ENCODE measurements at places on chromosomes 16 and 17. TPM values are rescaled to one million over a fixed set of nuclear protein-coding genes. Genes with fewer than 3 reads are reported as not detected.

- peaks cover 28% of the 10 kb centered on the region for H3K27me3 ChIP-seq
- H3K4me3 ChIP-seq, result peak overlapping the region; percentile 88
- no peaks in the 10 kb centered on the region for H3K36me3 ChIP-seq
- H3K4me1 ChIP-seq, result peaks cover 16% of the 10 kb centered on the region
- H3K27ac ChIP-seq, result peak overlapping the region; percentile 94
Observed at GRCh38 chr17:28712032-28712704, 480 bp upstream of the PROCA1 start.

DNA sequence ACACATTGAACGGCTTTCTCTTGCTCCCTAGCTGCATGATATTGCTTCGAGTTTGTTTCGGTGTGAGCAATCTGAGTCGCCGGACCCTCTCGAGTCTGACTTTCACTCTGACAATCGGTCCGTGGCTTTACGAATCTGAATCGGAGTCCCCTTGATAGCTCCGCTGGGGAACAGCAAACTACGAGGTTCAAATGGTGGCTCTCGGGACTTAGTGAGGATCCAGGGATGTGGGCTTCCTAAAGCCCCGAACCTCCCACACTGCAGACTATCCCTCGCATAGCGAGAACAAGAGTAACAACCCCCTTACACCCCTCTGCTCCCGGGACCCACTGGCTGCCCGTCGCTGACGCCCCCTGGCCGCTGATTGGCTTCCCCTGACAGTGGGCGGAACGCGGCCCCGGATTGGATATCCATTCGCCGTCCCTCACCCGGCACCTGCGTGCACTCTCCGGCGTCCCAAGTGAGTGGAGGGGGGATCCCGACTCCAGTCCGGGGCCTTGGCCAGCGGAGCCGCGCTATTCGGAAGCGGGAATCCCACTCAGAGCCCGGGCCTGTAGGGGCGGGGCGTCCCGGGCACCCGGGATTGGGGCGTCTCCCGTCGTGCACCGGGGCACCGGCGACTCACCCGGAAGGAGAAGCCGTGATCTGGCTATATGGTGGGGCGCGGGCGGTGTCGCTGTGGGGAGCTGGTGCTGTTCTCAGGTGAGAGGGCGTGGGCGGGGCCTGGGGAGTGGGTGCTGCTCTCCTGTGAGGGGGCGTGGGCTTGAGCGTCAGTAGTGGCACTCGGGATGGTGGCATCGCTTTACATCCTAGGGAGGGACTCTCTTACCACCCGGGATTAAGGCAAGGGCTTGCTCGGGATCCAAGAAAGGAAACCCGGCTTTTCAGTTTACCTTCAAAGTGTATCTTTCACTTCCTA lies at the start of gene SNX11:
SNX11 (plus strand) TSS at position 630 of the 919 bp plus-strand sequence. CDS start 4,278 bp downstream, outside the sequence.
- H3K4me1 ChIP-seq, result peaks cover 47% of the 10 kb centered on the region
- peaks cover 19% of the 10 kb centered on the region for H3K36me3 ChIP-seq
- peak within 1 kb of the TSS; percentile 99 for H3K4me3 ChIP-seq
- H3K27me3 ChIP-seq, result no peaks in the 10 kb centered on the region
- peak within 1 kb of the TSS; percentile 97 for H3K27ac ChIP-seq

DNA sequence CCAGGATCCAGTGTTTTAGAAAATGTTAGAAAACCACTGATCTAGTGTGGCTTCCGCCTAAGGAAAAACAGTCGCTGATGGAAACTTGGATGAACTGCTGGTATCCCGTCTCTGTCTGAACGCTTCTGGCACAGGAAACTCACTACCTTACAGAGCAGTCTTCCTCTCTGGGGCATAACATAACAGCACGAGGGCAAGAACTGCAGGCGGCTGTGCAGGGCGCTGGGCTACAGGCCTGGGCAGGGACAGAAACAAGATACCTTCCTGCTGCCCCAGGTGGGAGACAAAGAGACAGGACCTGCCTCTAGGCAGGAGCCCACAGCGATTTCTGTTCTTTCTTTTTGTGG lies 10.5 kb downstream of the MXRA7 start:
- H3K27me3 ChIP-seq, result no peaks in the 10 kb centered on the region
- H3K4me1 ChIP-seq, result no peaks in the 10 kb centered on the region
- H3K4me3 ChIP-seq, result no peak overlapping the region

- H3K36me3 ChIP-seq, result no peaks in the 10 kb centered on the region
- no peak overlapping the region for H3K27ac ChIP-seq
- no peak overlapping the region for H3K4me3 ChIP-seq
- H3K4me1 ChIP-seq, result peaks cover 21% of the 10 kb centered on the region
- H3K27me3 ChIP-seq, result no peaks in the 10 kb centered on the region
Observed at GRCh38 chr17:77317091-77317750, 176.5 kb downstream of the SEC14L1 start.

DNA sequence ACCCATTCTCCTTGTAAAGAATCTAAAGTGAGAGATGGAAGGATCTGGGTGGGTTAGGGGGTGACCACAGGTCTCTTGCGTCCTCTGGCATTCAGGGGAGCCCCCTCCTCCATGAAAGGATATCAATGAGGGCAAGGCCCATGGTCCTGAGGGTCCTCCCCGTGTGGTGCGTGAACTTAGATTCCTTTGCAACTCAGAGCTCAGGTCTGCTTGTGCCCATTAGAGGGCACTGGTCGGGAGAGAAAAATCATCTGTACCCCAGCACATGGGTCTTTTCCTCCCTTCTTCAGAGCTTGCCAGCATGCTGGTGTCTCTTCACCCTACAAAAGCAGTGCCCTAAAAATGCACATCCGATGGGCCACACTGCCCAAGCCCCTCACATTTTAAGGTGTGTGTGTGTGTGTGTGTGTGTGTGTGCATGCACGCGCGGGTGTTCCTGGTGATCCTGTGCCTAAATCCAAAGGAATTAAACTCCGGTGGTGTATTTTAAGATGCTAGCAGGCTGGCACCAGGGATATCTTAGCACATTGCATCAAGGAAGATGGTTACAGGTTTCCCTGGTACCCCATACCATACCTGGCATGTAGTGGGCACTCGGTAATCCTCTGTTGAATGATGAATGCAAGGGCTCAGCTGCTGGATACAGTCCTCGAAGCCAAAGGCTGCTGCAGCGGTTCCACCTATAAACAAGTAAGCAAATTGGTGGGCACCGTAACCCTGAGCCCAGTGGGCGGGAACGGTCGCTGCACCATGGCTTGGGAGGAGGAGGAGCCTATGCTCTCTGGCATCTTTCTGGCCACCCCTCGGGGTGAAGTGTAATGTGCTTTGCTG lies 4.7 kb downstream of the C1QTNF1 start:
- H3K4me1 ChIP-seq, result peaks cover 5% of the 10 kb centered on the region
- peaks cover 20% of the 10 kb centered on the region for H3K27me3 ChIP-seq
- DNase-seq, result no peak
- no peaks in the 10 kb centered on the region for H3K36me3 ChIP-seq

GRCh38 chr16:29920288-29921033 lies 5.6 kb downstream of the KCTD13 start:
- no peak for DNase-seq
- no peak overlapping the region for H3K4me3 ChIP-seq
- no peaks in the 10 kb centered on the region for H3K27me3 ChIP-seq
- peaks cover 36% of the 10 kb centered on the region for H3K4me1 ChIP-seq
- no peak overlapping the region for H3K27ac ChIP-seq
- H3K36me3 ChIP-seq, result peaks cover 29% of the 10 kb centered on the region

DNA sequence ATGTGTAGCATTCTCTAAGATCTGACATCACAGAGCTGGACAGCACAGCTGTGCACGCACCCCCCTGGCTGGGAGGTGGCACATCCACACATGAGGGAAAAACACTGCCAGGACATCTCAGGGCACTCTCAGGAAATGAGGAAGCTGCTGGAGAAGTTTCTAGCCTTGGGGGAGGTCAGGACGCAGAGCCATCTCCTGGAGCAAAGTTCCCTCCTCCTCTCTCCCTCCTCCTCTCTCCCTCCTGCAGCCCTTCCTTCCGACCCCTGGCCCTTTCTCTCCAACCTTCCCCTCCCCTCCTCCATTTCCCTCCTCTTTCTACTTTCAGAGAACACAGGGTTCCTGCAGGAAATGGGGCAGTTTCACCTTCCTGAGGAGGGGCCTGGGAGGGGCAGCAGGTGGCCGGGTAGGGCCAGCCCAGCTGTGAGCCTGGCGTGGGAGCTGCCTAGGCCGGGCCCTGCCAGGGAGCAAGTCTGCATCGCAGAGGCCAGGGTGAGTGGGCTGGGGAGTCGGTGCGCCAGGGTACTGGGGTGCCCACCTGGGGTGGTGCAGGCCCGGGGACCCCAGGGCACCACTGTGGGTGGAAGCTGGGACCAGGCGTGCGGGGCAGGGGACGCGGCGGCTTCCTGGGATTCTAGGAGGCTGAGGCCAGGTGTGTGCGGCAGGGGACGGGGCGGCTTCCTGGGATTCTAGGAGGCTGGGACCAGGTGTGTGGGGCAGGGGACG lies at the start of gene DPEP1:
DPEP1 (plus strand) TSS at position 412 of the 723 bp plus-strand sequence. CDS start 16,769 bp downstream, outside the sequence.
- no peak for DNase-seq
- H3K4me3 ChIP-seq, result no peak within 1 kb of the TSS
- H3K36me3 ChIP-seq, result no peaks in the 10 kb centered on the region
- no peak within 1 kb of the TSS for H3K27ac ChIP-seq
- peaks cover 4% of the 10 kb centered on the region for H3K27me3 ChIP-seq

The DYNLRB2 gene
- not detected for total RNA-seq

GRCh38 chr17:49755663-49756283 lies 8.2 kb downstream of the FAM117A start:
- no peak overlapping the region for H3K4me3 ChIP-seq
- peaks cover 74% of the 10 kb centered on the region for H3K4me1 ChIP-seq
- DNase-seq, result no peak
- no peaks in the 10 kb centered on the region for H3K27me3 ChIP-seq

- peaks cover 49% of the 10 kb centered on the region for H3K27me3 ChIP-seq
- peak overlapping the region; percentile 78 for H3K4me3 ChIP-seq
- H3K4me1 ChIP-seq, result peaks cover 6% of the 10 kb centered on the region
- peak; percentile 26 for DNase-seq
Observed at GRCh38 chr17:73901661-73902415, 257.6 kb upstream of the SDK2 start.

DNA sequence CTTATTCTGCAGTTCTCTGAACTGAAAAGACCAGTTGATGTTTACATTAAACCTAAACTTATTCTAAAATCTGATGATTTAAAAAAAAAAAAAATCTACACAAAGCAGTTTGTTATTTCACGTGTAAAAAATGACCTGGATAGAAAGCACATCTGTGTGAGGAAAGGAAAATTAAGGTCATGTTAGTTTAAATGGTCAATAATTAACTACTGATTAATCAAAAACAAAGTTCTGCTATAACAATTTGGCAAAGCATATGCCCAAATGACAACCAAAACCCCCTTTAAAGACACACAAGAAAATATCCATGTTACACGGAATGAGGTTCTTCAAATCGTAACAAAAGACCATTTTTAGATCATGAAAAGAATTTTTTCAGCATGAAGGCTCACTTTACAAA lies 30.4 kb downstream of the CACNG1 start:
- no peaks in the 10 kb centered on the region for H3K27me3 ChIP-seq
- no peak overlapping the region for H3K4me3 ChIP-seq
- DNase-seq, result no peak
- H3K36me3 ChIP-seq, result peaks cover 19% of the 10 kb centered on the region

The KRTAP9-8 gene
- total RNA-seq, result not detected

DNA sequence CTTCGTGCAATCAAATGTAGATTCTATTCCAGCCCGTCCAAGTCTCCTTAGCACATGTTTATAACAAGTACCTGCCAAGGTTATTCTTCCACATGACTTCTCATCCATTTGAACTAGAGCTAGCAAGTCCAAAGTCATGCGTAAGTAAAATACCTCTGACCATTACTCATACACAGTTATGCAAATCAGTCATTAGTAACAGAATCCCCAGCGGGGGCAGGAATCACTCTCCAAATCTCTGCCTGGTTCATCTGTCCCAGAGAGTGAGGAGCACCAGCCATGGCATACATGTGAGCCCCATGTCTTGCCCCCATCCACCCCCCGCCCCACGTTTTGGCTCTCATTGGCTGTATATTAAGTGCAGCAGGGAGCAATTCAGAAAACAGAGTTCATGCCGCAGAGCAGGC lies 27.7 kb downstream of the SRL start:
- peaks cover 9% of the 10 kb centered on the region for H3K27me3 ChIP-seq
- no peaks in the 10 kb centered on the region for H3K4me1 ChIP-seq
- no peak for DNase-seq
- no peak overlapping the region for H3K4me3 ChIP-seq
- H3K36me3 ChIP-seq, result no peaks in the 10 kb centered on the region
- no peak overlapping the region for H3K27ac ChIP-seq

DNA sequence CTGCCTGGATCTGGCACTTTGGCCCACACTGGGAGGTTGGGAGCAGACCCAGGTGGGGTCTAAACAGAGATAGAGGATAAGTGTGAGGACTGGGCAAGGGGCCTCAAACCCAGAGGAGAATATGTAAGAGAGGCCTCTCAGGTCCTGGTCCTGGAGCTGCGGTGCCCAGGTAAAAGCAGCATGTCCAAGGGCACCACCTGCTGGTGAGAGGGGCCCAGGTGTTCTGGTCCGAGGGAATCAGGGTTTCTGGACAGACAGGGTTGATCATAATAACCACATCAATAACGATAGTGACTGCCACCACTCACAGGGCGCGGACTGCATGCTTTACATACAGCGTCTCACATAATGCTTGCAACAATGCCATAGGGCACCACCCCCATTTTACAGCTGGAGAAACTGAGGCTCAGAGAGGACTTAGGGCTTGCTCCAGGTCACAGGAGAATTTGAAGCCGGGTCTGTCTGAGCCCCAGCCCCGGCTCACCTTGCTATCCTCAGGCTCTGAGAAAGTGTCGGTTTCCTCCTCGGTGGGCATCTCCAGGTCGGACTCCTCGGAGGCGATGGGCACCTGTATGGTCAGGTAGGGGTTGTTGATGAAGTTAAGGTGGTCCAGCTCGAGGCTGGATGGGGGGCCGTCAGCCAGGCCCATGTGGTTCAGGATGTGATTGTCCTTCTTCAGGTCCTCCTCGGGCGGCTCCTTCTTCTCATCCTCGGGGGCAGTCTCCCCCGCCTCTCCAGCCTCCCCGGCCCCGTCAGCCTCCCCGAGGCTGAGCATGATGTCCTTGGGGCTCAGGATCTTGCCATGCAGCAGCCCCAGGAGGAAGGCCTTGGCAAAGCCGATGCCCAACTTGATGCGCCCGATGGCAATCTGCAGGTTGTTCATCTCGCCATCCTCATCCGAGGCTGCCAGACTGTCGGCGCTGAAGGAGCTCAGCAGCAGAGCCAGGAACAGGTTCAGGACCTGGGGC lies 19.1 kb upstream of the CD79B start:
- no peak overlapping the region for H3K27ac ChIP-seq
- H3K27me3 ChIP-seq, result no peaks in the 10 kb centered on the region
- H3K4me1 ChIP-seq, result peaks cover 24% of the 10 kb centered on the region
- no peaks in the 10 kb centered on the region for H3K36me3 ChIP-seq

The KRT34 gene
- total RNA-seq, result not detected

The GABARAP gene
- 113 TPM for total RNA-seq

DNA sequence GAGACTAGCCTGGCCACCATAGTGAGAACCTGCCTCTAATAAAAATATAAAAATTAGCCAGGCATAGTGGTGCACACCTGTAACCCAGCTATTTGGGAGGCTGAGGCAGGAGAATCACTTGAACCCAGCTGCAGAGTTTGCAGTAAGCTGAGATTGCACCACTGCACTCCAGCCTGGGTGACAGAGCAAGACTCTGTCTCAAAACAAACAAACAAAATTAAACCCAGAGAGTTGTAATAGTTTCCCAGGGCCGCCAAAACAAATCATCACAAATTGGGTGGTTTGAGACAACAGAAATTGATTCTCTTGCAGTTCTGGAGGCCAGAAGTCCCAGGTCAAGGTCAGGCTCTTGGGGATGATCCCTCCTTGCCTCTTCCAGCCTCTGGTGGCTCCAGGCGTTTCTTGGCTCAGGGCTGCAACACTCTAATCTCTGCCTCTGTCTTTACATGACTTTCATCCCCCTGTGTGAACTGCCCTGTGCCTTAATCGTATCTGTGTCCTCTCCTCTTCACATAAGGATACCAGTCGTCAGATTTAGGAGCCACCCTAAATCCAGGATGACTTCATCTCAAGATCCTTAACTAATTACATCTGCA lies 100.3 kb upstream of the NOL11 start:
- DNase-seq, result no peak
- H3K27me3 ChIP-seq, result no peaks in the 10 kb centered on the region
- H3K4me1 ChIP-seq, result peaks cover 7% of the 10 kb centered on the region
- no peaks in the 10 kb centered on the region for H3K36me3 ChIP-seq

The USP6 gene
- total RNA-seq, result 0.04 TPM

The KRTAP3-1 gene
- not detected for total RNA-seq

The VAT1L gene
- total RNA-seq, result not detected
